ENCODE measurements at places on chromosomes 2 and 18.
A peak's percentile ranks its signal among the peaks of the same experiment; 100 is the strongest.

GRCh38 chr2:64228126-64228678 lies 84.0 kb upstream of the PELI1 start:
- DNase-seq = peak; percentile 8

DNA sequence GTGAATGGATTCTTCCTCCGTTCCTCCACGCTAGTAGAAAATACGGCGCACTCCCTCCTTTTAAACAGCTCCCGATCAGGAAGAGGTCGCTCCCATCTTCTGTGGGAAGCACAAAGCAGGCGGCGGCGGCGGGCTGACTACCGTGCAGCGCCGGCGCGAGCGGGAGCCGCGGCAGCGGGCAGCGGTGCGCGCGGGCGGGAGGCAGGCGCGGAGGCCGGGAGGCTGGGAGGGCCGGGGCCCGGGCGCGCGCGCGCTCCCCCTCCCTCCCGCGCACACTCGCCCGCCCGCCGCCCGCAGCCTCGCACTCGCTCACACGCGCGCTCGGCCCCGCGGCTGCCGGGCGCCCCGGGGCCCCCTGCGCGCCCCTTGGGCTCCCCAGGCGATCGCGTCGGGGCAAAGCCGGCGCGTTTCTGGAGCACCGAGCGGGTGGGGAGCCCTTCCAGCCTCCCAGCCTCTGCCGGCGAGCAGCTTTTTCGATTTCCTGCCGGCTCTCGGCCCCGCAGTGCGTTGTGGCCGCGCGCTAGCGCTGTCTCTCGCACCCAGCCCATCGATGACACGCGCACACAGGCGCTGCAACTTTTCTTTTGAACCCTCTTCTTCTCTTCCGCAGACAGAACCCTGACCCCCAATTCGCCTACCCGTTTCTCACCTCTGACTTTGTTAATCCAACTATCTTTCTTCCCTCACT lies at the start of gene SLC8A1:
Gene SLC8A1, minus strand, starts transcription at position 173 of the 688 bp plus-strand sequence.
- no peak for DNase-seq

- no peak for DNase-seq
Observed at GRCh38 chr18:2027016-2027415, 544.3 kb downstream of the METTL4 start.

GRCh38 chr2:56754066-56754615 lies 570.4 kb downstream of the CCDC85A start:
- DNase-seq = no peak

DNA sequence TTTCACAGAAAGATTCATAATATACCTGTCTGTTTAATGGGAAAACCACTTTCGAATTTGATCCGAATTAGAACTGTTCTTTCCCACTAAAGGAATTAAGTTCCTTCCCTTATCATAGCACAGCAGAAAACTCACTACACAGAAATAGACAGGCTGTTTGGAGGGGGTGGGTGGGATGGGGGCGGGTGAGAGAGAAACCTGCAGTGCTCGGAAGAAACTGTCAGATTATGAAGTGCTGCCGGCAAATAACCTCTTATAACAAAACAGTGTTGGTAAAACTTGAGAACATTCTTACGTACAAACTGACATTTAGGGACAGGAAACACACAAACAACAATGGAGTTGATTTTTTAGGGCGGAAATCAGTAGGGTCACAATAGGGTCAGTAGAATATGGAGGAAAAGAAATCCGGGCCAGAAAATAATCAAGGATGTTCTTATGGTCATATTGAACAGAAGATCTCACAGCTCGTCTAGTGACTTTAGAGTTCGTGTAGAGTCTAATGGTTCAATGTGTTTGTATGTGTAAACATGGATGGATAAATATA lies 756.0 kb upstream of the LRATD1 start:
- DNase-seq = no peak
